Activated naive CD4-positive, alpha-beta T cell (primary cell): ENCODE measurements at places on chromosomes 7 and 10.

- DNase-seq: no peak
Measured at GRCh38 chr7:148277042-148277660, 313.4 kb upstream of the C7orf33 start.

DNA sequence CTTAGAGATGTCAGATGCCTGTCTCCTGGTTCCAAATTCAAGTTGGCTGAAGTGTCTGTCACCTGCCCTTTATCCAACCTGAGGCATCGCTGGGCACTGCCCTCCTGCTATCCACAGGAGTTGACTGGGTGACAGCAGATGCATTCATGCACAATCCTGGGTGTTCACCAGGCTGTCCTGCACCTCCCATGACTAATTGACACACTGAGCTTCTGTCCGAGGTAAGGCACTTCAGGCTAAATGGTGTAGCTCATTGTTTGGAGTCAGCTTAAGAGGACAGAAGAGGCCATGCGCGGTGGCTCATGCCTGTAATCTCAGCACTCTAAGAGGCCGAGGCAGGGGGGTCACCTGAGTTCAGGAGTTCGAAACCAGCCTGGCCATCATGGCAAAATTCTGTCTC lies 2.4 kb downstream of the UCMA start:
- DNase-seq: no peak

GRCh38 chr10:97046456-97047082 lies 139.2 kb downstream of the SLIT1 start:
- no peak for DNase-seq

DNA sequence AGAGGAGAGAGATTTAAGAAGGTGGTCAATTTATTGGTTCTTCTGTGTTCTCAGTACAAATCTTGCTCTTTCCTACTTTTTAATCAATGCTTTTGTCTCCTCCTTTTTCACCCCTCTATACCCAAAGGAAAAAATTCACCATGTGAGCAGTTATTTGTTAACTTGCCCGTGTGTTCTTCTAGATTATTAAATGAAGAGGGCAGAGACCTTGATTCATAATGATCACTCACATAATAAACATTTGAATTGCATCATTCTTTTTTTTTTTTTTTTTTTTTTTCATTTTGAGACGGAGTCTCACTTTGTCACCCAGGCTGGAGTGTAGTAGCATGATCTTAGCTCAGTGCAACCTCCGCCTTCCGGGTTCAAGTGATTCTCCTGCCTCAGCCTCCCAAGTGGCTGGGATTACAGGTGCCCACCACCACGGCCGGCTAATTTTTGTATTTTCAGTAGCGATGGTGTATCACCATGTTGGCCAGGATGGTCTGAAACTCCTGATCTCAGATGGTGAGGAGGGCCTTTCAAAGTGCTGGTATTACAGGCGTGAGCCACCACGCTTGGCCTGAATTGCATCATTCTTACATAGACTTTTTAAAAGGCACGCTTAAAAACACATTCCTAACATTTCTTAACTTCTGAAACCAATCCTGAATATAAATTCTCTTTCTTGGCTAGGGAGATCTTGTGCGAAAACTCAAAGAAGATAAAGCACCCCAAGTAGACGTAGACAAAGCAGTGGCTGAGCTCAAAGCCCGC lies 3.6 kb downstream of the GARS1 start:
- DNase-seq: no peak

DNA sequence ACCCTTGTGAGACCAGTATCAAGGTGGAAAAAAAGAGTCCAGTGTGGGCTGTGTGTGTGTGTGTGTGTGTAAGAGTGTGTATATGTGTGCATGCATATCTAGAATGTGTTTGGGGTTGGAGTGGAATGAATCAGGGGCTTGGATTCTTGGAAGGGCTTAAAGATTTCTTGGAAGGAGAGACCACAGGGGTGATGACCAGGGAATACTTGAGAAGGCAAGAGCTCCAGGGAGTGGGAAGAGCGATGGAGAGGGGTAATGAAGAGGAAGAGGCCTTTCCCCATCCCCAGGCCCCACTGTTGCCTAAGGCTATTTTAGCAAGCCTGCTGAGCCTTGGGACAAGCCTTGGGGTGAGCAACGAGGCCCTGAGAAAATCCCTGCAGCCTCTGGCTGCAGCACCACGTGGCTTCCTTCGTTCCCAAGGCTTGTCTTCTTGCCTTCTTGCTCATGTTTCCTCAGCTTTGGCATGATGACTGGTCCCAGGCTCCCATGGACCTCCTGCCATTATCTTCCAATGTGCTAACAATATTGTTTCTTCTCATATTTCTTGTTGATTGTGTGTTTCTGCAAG lies 663.4 kb downstream of the INHBA start:
- no peak for DNase-seq
